ENCODE measurements at places on chromosomes 3 and 15.

- no peak for DNase-seq
These were observed 28.3 kb downstream of the RETNLB start for GRCh38 chr3:108728934-108729333.

DNA sequence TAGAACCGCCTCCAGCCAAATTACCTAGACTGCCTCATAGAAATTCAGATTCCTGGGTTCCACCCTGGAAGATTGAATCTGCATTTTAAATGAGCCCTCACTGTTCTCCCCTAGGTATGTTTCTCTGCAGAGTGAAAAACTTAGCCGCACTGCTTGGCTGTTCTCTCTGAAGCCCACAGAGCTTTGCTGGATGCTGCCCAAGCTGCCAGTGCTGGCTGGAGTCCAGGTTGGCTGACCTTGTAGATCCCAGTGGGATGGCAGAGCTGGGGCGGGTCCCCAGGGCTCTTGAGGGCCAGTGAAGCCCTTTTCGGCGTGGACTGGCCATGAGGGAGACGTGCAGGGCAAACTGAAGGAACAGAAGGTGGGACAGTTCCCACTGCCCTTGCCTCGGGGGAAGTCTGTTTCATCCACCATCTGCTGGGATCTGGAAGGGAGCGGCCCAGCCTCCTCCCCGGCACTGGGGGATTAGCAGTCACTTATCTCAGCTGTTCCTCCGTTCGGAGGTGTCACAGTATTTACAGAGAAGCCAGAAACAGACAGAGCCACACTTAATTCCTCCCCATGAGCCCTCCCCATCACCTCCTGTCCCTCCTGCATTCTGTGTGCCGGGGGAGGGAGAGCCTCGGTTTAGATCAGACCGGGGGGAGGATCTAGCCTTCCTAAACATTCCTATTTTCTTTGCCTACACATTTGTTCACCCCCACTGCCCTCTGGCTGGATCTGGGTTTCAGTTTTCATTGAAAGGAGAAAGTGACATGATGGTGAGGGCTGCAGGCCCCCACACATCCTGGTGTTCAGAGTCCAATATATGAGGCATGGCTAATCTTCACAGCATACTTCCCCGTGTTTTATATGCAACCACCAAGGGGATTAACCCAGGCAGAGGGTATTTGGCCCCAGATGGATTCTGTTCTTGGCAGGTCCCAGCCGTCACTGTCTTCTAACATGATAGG, 4.1 kb upstream of the ACTC1 start:
- no peak for DNase-seq

- DNase-seq: no peak
These were observed 141.7 kb downstream of the KCNMB2 start for GRCh38 chr3:178677961-178678360.

- no peak for DNase-seq
These were observed 12.5 kb downstream of the TRIM59 start for GRCh38 chr3:160437083-160437455.

GRCh38 chr3:65871305-65872141, 167.2 kb downstream of the MAGI1 start:
- no peak for DNase-seq

DNA sequence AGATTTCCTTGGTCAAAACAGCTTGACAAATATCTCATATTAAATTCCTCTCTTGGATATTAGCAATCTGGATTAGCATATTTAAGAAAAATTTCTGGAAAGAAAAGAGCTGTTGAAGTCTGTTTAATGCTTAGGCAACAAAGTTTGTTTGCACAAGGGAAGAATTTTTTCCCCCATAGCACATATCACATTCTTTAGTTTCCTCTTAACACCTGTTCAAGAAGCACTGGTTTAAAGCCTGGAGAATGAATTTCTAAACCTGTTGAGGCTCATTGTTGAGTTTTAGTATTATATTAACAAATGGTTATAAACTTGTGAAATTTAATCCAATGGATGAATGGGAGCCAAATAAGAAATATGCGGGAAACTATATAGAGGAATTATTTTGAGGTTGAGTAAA, 41.5 kb downstream of the NLGN1 start:
- no peak for DNase-seq

- no peak for DNase-seq
These were observed 89.2 kb upstream of the MITF start for GRCh38 chr3:69650066-69650419.

DNA sequence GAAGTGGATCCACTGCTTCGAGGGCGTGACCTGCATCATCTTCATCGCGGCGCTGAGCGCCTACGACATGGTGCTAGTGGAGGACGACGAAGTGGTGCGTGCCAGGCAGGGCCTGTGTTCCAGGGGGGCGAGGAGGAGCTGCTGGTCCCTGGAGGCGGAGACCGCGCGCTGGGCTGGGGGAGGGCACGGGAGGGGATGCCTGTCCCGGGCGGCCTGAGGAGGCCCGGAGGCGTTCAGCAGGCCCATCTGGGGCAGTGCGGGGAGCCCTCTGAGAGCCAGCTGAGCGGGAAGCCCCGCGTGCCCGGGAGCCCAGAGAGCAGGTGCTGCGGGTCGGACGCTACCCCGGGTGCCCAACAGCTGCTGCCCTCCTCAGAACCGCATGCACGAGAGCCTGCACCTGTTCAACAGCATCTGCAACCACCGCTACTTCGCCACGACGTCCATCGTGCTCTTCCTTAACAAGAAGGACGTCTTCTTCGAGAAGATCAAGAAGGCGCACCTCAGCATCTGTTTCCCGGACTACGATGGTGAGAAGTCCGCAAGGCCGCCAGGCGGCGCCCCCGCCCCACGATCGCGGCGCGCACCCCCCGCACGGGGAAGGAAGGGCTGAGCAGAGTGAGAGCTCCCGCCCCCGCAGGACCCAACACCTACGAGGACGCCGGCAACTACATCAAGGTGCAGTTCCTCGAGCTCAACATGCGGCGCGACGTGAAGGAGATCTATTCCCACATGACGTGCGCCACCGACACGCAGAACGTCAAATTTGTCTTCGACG, 2.9 kb downstream of the GNAT1 start:
- peak; percentile 59 for DNase-seq

GRCh38 chr3:53236112-53236841, 19.5 kb downstream of the TKT start:
- DNase-seq: no peak

- no peak for DNase-seq
These were observed 67.8 kb downstream of the AAGAB start for GRCh38 chr15:67186688-67187087.

GRCh38 chr3:36900474-36901443, 44.1 kb downstream of the TRANK1 start:
- DNase-seq: no peak

GRCh38 chr15:50003786-50004334, 115.2 kb downstream of the ATP8B4 start:
- DNase-seq: peak; percentile 82

- no peak for DNase-seq
These were observed 218.5 kb downstream of the ITPR1 start for GRCh38 chr3:4711680-4711992.

- DNase-seq: no peak
These were observed 23.4 kb downstream of the KIF7 start for GRCh38 chr15:89631902-89632264.

GRCh38 chr15:82677720-82678323, 30.7 kb upstream of the CPEB1 start:
- no peak for DNase-seq

DNA sequence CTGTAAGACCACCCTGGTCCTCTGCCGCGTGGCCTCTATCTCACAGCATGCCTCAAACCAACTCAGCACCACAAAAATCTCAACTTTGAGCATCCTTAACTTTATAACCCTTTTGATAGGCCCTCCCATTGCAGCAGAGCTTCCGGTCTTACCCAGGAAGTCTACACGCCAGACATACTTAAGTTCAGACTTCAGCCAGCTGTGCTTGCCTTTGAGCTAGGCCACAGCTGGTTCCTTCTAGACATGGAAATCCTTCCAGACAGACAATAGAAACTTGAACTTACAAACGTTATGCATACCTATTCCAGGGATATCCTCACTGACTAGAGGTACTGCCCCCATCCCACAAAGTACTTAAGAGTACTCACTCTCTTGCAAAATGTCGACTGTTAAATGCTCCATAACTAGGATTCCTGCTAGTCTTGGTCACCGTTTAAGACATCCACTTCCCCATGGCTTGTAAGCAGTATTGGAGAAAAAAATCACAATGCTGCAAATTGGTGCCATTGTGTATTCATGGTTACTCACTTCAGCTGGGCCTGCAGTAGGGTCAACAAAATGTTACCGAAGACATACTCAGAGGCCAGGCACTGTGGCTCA, 183.5 kb downstream of the TBL1XR1 start:
- no peak for DNase-seq

GRCh38 chr3:104886220-104886995, 480.3 kb upstream of the ALCAM start:
- no peak for DNase-seq

GRCh38 chr15:44782516-44782915, 46.2 kb downstream of the TRIM69 start:
- DNase-seq: no peak

GRCh38 chr3:15795651-15796308, 2.0 kb downstream of the ANKRD28 start:
- no peak for DNase-seq

- DNase-seq: no peak
These were observed 13.6 kb upstream of the CASR start for GRCh38 chr3:122169911-122170310.

DNA sequence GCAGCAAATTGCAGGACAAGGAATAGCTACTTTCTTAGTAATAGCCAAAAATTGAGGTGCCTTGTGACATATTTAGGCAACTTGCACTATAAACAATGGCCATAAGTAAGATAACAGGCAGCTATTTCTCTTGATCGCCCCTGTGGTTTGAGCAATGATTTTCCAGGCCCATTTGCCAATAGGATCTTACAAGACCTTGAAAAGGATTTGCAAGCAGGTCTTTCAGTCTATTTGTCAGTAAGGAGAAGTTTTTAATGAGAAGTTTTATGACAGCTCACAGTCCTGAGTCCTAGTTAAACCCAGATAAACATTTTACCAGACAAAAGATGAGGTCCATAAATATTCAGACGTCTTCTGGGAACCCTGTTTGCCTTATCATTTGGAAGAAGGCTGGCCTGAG, 645.5 kb downstream of the RBMS3 start:
- DNase-seq: no peak

DNA sequence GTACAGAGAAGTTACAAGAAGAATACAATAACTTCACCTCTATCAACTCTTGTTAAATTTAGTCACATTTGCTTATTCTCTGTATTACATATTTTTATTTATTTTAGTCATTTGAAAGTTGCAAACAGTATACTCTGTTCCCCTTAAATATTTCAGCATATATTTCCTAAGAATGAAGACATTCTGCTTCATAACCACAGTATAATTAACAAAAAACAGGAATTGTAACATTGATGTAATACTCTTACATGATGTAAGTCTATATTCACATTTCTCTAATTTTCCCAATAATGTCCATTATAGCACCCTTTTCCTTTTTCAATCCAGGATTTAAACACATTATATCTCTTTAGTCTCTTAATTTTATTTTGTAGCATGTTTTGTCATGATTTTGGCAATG, 112.0 kb downstream of the AKAP13 start:
- no peak for DNase-seq

DNA sequence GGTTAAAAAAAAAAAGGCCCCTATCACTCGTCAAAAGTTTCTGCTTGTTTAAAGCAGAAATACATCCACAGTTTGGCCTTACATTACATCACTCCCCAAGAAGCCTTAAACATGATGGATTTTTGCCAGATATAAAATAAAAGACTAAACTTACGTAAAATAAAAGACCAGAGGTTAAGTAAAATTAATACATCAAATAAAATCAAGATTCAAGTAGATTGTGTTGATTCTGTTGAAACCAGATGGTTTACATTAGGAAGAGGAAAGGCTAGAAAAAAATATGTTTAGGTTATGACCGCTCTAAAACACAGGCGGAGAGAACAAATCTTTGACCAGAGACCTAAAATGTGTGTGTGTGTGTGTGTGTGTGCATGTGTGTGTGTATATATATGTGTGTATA, 104.1 kb downstream of the DUT start:
- DNase-seq: no peak

GRCh38 chr15:67024314-67024997, 40.9 kb upstream of the SMAD3 start:
- DNase-seq: no peak

GRCh38 chr3:42612217-42612616, 11.7 kb downstream of the NKTR start:
- DNase-seq: no peak

GRCh38 chr3:33377931-33378330, 62.3 kb downstream of the UBP1 start:
- DNase-seq: no peak

DNA sequence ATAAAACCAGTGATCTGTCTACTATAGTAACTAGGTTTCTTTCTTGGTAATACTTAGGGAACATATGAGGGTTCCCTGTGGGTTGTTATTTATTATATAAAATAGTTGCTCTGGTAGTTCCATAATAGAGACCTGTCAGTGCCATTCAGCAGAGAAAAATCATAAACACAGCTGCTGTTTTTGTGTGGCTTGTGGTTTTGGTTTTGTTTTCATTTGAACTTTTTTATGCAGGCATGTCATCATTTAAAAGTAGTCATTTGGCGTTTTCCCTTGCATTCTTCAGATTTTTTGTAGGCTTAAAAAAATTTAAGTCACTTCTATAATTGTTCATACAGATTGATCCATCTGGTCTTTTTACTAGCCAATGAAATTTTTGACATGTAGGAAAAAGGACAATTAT, 47.9 kb downstream of the PIK3CA start:
- no peak for DNase-seq

DNA sequence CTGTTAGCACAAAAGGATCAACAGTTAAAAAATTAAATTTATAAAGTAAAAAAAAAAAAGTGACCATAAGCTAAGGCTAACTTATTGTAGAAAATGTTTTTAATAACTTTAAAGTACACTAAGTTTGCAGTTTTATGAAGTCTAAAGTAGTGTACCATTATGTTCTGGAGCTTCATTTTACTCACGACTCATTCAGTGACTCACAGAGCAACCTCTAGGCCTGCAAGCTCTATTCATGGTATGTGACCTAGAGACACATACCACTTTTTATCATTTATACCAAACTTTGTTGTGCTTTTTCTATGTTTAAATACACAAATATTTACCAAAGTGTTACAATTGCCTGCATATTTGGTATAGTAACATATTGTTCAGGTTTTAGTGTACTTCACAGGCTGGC, 1552.3 kb downstream of the OTOL1 start:
- DNase-seq: no peak

DNA sequence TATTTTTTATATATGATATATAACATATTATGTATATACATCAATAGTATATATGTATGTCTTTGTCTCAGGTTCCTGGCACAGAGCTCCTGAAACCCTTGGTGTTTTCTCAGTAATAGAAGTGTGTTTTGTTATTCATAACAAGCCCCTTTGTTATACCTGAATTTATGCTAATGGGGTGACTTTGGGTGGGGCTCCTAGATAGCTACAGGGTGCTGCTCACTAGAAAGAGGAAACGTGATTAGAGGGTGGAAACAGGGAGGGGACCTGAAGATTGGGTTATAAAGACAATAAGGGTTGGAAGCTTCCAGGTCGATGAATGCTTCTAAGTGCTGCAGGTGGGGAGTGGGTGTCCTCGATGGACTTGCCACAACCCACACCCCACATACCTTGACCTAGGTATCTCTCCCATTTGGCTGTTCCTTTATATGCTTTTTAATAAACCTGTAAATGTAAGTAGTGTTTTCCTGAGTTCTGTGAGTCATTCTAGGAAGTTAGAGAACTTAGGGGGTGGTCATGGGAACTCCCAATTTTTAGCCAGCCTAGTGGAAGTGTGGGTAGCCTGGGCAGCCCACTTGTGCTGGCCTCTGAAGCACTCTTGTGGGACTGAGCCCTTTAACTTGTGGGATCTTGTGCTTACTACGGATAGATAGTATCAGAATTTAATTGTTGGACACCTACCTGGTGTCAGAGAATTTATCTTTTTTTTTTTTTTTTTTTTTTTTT, 36.9 kb upstream of the C15orf39 start:
- no peak for DNase-seq

All from neuronal stem cell (in vitro differentiated cells).